PC-3 (cell line): ENCODE measurements at places on chromosomes 2 and 18.
A peak's percentile ranks its signal among the peaks of the same experiment; 100 is the strongest.

DNA sequence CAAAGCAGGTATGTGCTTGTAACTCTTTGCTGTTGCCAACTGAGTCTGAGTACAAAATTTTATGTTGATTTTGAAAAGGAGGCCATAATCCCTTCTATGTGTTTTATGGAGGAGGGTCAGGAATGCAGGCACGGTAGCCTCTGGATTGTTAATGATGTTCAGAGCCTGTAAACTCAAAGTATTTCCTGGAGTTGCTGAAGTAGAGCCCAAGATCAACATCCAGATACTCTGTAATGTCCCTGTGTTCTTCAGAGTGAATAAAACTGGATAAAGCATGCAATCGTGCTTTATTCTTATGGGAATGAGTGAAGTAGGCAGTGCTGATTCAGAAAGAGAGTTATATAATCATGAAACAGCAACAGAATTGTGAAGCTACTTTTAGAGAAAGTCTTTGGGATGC lies 61.8 kb upstream of the CHRNA1 start:
- DNase-seq, result no peak

DNA sequence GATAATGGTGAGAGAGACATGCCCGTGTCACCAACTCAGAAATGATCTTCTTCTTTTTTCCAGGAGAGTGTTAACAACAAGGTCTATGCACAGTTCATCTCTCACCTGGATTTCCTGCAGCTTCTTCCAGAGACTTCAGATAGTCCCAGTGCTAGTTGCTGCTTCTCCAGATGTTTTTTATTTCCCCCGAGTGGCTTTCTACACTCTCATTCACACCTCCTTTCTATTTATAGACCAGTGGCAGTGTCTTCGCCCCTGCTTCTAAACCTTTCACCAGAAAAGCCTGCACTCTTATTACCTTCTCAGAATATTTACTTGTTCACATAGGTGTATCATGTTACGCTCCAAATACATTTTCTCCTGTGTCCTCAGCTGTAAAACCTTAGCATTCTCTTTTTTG lies 558.8 kb upstream of the CHAC2 start:
- DNase-seq, result no peak

DNA sequence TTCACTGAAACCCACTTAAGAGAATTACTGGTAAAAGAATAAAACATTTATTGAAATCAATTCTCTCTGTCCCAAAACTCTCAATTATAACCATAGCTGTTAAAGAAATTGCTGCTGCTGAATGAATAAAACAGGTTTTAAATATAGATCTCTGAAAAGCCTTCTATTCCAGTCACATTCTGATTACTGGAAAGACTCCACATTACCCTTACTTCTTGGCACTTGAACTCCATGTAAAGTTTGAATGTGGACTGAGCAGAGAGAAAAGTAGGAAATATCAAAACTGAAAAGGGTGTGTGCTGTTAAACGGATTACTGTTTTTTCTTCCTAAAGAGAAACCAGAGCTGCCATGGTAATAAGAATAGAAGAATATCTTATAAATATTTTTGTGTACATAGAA lies 655.3 kb upstream of the SETBP1 start:
- no peak for DNase-seq

- DNase-seq, result no peak
Observed at GRCh38 chr2:1652034-1652790, 92.1 kb downstream of the PXDN start.

GRCh38 chr2:10079266-10079869 lies 843 bp downstream of the CYS1 start:
- DNase-seq, result peak; percentile 45

DNA sequence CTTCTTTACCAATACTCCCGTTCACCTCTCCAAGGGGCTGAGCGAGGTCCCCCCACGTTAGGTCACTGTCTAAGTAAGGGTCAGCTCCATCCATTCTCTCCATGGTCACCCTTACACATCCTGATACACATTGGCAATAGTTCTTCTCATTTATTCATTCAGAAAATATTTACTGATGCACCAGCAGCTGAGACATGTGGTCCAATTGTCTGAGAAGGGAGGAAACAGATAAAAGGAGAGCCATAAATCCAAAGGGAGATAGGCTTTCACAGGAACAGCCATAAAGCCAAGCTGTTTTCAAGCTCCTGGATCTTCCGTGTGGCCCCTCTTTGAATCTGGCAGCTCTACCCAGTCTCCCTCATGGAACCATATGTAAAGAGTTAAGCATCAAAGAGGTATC lies 121.2 kb downstream of the TXNL1 start:
- DNase-seq, result no peak

- DNase-seq, result no peak
Observed at GRCh38 chr2:221555494-221555846, 16.6 kb downstream of the EPHA4 start.

DNA sequence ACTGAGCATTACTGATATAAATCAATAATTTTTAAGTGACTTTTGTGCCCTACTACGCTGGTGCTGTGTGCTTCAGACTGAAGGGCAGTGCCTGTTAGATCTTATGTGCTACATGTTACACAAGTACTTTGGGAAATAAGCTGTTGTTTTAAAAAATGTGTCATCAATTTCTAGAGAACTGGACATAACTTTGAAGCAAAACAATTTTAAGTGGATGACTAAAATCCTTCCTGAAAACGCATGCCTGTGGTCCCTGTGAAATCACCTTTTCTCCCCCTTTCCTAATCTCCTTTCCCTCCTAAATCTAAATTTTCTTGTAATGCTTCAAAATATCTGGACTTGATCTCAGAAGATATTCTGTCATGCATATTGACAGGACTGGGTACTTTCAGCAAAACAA lies 7.1 kb upstream of the IL1RL1 start:
- DNase-seq, result peak; percentile 14

DNA sequence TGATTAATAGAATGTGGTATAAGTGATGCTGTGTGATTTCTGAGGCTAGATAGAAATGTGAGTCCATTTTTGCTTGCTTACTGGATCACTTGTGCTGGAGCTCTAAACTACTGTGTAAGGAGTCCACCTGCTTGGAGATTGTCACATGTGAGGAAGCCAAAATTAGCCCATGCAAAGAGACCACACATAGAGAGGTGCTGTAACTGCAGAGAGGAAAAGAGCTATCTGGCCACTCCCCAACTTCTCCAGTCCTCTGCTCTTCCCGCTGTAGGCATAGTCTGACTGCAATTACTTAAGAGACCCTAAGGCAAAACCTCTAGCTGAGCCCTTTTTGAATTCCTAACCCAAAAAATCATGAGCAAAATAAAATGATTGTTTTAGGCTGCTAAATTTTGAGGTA lies 120.6 kb upstream of the FBXO11 start:
- DNase-seq, result no peak

DNA sequence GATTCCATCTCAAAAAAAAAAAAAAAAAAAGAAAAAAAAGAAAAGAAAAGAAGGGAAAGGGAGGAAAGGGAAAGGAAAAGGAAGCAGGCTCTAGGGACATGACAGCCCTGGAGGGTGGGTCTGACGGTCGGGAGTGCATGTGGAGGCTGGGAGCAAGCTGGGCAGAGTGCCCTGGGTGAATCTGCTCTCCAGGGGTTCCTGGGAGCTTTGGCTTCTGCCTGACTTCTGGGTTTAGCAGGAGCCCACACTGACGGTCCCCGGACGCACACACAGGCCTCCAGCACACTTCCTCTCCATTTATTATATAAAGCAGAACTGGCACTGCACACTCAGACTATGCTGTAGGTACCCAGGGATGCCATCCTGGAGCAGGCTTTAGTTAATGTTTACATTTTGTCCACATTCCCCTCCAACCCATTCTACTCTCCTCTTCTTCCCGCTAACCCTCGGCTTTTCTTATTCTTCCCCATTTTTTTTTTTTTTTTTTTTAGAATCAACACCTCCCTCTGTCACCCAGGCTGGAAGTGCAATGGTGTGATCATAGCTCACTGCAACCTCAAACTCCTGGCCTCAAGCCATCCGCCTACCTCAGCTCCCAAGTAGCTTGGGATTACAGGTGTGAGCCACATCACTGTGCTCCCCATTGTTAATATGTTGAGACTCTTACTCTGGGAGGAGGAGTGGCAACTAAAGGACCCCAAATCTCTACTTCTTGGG lies 151.1 kb upstream of the SLC1A4 start:
- DNase-seq, result peak; percentile 66

- DNase-seq, result peak; percentile 19
Observed at GRCh38 chr2:230905448-230906421, 19.3 kb downstream of the GPR55 start.

DNA sequence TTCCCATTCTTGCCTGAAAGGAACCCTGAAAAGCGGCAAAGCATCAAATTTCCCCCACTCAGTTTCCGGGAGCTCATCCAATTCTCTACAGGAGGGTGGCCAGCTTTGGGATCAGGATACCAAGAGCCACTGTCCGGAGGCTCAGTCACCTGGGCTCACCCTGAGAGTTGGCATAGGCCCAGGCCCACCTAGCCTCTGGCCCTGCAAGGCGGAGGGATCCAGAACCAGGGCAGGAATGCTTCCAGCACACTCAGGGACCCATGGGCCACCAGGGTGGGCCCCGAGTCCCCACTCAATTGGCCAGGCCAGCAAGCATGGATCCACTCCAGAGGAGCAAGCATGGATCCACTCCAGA lies 432.9 kb upstream of the MYT1L start:
- no peak for DNase-seq

- DNase-seq, result peak; percentile 99
Observed at GRCh38 chr2:19256121-19256601, 102.3 kb downstream of the OSR1 start.

GRCh38 chr2:22998359-22998758 lies 386.6 kb upstream of the KLHL29 start:
- no peak for DNase-seq

DNA sequence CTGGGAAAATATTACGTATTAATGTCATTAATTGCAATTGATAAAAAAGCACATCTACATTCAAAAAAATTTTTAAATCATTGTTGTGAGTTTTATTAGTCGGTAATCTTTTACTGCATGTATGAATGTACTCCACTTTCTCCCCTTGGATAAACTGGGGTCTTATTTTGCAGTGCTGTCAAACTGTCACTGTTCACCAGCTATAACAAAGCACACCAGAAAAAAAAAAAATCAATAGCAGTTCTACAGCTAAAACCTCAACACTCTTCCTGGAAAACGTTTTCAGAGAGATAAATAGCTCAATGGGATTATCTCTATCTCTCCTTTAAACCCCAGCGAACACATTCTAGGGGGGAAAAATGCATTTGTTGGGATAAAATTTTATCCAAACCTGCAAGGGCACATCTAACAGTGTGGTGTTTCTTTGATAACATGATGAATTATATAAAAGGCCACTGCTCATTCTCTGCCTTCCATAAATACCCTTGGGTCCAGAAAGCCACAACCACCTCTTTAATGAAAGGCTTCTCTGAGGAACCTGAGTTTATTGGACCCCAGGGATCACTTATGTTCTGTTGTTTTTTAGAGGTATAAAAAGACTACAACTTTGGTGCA lies 219.9 kb downstream of the CDH20 start:
- no peak for DNase-seq

DNA sequence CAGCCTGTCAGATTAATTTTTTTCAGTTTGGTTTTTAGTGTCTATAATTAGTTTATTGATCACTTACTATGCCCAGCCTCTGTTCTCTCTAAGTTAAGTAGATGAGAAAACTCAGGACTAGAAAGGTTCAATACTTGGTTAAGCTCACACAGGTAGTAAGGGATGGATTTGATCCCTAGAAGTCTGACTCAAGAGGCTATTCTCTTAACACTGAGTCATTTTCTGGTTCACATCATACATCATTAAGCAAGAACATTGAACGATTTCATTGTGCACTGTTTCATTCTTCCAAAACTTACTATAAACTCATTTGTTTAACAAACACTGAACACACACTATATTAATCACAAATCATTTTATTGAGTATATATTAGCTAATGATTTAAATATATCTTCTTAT lies 54.1 kb upstream of the SLC38A11 start:
- DNase-seq, result no peak

GRCh38 chr2:96914332-96914731 lies 44.5 kb upstream of the SEMA4C start:
- DNase-seq, result peak; percentile 45
